ENCODE measurements at places on chromosomes 2 and 18.

DNA sequence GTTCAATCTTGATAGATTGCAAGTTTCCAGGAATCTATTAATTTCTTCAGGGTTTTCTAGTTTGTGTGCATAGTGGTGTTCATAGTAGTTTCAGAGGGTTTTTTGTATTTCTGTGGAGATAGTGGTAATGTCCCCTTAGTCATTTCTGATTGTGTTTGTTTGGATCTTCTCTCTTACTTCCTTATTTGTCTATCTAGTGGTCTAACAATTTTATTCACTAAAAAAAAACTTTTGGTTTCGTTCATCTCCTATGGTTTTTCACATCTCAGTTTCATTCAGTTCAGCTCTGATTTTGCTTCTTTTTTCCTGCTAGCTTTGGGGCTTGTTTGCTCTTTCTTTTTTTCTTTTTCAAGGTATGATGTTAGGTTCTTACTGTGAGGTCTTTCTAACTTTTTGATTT lies 94.5 kb downstream of the SNTG2 start:
- no peak for DNase-seq

GRCh38 chr2:146666340-146666739 lies 1178.5 kb upstream of the ACVR2A start:
- DNase-seq = no peak

- no peak for DNase-seq
Measured at GRCh38 chr2:25301453-25302352, 40.0 kb downstream of the DNMT3A start.

- no peak for DNase-seq
Measured at GRCh38 chr18:79372991-79373390, 22.7 kb upstream of the NFATC1 start.

- DNase-seq = no peak
Measured at GRCh38 chr2:241029599-241030332, 31.3 kb downstream of the SNED1 start.

GRCh38 chr18:46155641-46156051 lies 51.5 kb downstream of the HAUS1 start:
- DNase-seq = no peak
